ENCODE measurements at places on chromosomes 2 and 18. TPM values are rescaled to one million over a fixed set of nuclear protein-coding genes. Genes with fewer than 3 reads are reported as not detected.
A peak's percentile ranks its signal among the peaks of the same experiment; 100 is the strongest.

- no peak for DNase-seq
- no peaks in the 10 kb centered on the region for H3K27me3 ChIP-seq
- H3K4me3 ChIP-seq: no peak overlapping the region
- H3K36me3 ChIP-seq: no peaks in the 10 kb centered on the region
- H3K4me1 ChIP-seq: no peaks in the 10 kb centered on the region
Measured at GRCh38 chr2:13413989-13414388, 697.3 kb downstream of the TRIB2 start.

DNA sequence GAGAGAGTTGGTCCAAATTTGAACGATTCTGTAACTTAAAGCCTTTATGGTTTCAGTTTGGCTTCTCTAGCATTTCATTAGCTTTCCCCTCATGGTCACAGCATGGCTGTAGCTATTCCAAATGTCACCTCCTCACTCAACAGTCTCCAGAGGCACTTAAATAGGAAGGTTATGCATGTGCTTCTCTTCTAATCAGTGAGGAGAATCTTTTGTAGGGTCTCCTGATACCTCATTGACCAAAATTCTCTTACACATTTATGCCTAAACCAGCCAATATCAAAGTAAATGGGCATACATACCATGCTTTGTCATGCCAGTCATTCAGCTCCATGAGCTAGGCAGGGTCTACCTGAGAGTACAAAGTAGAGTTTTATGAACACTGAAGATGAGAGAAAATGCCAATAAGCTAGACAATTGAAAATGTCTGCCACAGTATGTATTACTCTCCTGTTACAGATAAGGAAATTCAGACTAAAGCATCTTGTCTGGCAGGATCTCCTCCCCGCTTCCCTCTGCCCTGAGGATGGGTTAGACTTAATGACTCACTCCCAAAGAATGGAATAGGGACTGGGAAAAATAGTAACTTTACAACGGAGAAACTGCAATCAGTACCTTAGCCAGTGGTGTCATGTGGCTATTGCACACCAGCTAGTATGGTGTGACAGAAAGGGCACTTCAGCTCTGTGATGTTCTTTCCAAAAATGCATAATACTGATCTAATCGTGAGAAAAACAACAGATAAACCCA lies 15.4 kb downstream of the DSG2 start:
- no peak for DNase-seq
- peak overlapping the region; percentile 8 for H3K27ac ChIP-seq
- 0 out of 2 replicates have a peak, but pooled peaks cover 3% of the 10 kb centered on the region for H3K36me3 ChIP-seq
- H3K27me3 ChIP-seq: no peaks in the 10 kb centered on the region

- no peaks in the 10 kb centered on the region for H3K36me3 ChIP-seq
- H3K27ac ChIP-seq: no peak overlapping the region
- no peak for DNase-seq
- H3K27me3 ChIP-seq: no peaks in the 10 kb centered on the region
Measured at GRCh38 chr2:42725657-42726056, 38.3 kb downstream of the OXER1 start.

GRCh38 chr2:138223319-138223718 lies 259.0 kb downstream of the HNMT start:
- H3K36me3 ChIP-seq: no peaks in the 10 kb centered on the region
- no peak overlapping the region for H3K4me3 ChIP-seq
- no peak overlapping the region for H3K27ac ChIP-seq
- no peaks in the 10 kb centered on the region for H3K27me3 ChIP-seq

DNA sequence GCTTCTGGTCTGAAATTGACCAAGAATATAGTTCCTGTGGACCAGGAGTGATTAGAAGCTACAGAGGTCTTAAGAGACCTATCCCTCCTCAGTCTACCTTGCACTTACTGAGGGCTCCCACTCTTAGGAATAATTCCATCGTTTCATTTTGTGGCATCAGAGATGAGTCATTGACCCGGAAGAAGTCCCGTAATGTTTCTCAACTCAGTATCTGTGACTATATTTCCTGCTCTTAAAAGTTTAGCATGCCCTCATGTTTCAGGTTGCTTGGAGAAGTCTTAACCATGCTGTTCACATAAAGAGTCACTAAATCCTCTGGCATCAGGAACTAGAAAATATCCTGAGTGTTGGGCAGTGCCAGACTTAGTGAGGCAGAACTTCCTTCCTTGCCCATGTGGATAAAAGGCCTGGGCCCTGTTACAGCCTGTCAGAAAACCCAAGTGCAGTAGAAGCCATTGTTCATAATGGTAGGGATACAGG lies at the start of gene IL36A:
TSS of gene IL36A (plus strand) at position 430 of the 480 bp plus-strand sequence. CDS start 413 bp downstream, outside the sequence.
- H3K4me1 ChIP-seq: no peaks in the 10 kb centered on the region
- H3K27ac ChIP-seq: no peak within 1 kb of the TSS
- no peaks in the 10 kb centered on the region for H3K36me3 ChIP-seq
- no peak within 1 kb of the TSS for H3K4me3 ChIP-seq
- DNase-seq: no peak

DNA sequence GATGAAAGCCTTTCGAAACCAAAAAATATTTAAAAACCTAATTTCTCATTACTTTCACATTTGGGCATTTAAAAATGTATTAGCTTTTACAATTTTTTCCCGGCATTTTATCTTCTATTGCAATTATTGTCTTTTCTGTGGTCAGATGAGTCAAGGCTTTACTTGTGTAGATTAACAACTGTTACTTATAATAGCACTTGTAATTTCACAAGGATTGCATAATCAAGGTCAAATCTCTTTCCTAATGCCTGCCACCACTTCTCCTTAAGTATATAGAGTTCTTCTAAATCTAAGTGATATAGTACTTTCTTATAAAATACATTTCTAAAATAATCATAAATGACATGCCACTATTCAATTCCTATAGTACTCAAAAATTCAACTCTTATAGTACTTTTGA lies 67.2 kb downstream of the SLC8A1 start:
- no peak for DNase-seq
- no peak overlapping the region for H3K4me3 ChIP-seq
- H3K27me3 ChIP-seq: no peaks in the 10 kb centered on the region
- no peaks in the 10 kb centered on the region for H3K4me1 ChIP-seq
- no peaks in the 10 kb centered on the region for H3K36me3 ChIP-seq
- no peak overlapping the region for H3K27ac ChIP-seq

DNA sequence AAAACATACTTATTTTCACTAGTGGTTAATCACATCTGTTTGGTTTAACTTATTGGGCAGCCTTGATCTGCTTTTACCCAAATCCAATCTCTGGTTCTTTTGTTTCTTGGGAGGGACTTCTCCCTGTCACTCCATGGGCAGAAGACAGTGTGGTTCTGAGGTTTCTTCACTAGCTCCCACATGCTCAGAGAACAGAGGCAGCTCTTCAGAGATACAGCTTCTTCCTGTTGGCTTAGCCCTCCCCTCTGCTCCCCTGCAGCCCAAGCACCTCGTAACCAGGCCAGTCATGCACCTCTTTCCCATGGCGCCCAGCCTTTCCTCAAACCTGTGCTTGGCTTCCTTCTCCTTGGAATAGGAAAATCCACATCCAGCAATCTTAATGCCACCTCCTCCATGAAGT lies 32.8 kb downstream of the SLC9A2 start:
- no peaks in the 10 kb centered on the region for H3K4me1 ChIP-seq
- H3K4me3 ChIP-seq: no peak overlapping the region
- DNase-seq: no peak
- peaks cover 13% of the 10 kb centered on the region for H3K27me3 ChIP-seq
- no peak overlapping the region for H3K27ac ChIP-seq
- no peaks in the 10 kb centered on the region for H3K36me3 ChIP-seq

Gene IL36A
- not detected for total RNA-seq

Gene MROH2A
- not detected for total RNA-seq

Gene C2orf81
- 6.5 TPM for total RNA-seq

Gene ACADL
- total RNA-seq: not detected
